ELR (cell line): ENCODE measurements at places on chromosomes 3 and 15.
A peak's percentile ranks its signal among the peaks of the same experiment; 100 is the strongest.

GRCh38 chr3:64694114-64694513 is 6.3 kb upstream of the ADAMTS9 start:
- no peak for DNase-seq

GRCh38 chr3:324423-324822 is 127.9 kb downstream of the CHL1 start:
- DNase-seq = no peak

DNA sequence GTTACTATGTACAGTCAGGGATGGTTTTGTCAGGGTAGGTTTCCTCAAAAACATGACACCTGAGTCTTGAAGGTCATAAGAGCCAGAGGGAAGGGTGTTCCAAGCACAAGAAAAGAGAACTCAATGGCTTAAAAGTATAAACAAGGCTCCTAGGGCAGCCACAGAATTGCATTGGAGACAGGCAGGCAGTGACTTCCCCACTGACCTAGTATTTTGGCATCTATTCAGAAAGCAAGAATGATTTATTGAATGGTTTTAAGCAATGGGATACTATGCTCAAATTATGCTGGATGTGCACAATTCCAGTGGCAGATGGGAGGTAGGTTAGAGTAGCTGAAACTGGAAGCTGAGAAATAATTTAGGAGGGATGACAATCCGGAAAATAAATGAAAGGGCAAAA is 54.0 kb downstream of the TSC22D2 start:
- DNase-seq = no peak

DNA sequence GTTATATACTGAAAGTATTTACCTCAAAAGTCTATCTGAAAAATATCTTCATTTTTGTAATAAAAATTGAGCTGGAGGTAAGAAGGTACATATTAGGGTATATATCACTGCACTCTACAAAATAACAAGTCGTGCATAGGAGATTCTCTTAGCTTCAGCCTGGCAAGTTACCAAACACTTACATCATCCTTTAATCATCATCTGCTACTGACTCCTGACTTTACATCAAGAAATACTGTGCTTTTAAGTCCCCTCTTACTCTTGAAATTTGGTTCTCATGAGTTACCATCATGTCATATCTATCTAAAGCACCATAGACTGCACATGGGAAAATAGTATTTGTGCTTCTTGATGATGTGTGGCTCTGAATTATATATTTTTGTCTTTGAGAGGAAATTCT is 50.8 kb downstream of the LYSMD4 start:
- peak; percentile 79 for DNase-seq

- no peak for DNase-seq
These were observed 214.3 kb upstream of the LINGO1 start for GRCh38 chr15:77846986-77847385.

- no peak for DNase-seq
These were observed 298.5 kb downstream of the DIPK2A start for GRCh38 chr3:144270100-144270499.

DNA sequence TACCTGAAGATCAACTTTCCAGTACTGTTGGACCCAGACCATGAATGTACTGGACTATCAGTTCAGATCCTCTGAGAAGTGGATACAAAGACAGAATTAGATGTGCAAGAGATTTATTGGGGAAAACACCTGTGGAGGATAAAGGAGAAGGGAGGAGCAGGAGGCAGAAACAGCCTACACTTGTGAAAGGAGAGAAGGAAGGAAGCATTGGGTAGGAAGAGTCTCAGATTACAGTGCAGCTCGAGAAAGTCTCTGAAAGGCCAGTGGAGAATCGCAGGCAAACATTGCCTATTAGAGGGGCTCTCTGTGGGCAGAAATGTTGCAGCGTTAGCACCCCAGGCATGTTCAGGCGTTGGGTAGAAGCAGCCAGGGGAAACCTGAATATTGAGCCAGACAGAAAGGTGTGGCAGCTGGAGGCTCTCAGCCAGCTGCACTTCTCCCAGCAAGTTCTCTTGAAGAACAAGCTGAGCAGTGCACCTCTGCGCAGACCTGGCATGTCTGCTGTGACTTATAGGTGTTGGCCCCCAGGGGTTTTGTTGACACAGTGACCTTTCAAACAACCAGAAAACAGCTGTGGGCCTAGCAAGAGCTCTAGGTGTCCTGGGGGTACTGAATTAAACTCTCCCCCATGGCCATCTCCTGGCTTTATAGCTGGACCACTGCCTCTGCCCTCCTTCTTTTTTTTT is 7.0 kb downstream of the CHST14 start:
- no peak for DNase-seq
